ENCODE measurements at places on chromosomes 1 and 21.

DNA sequence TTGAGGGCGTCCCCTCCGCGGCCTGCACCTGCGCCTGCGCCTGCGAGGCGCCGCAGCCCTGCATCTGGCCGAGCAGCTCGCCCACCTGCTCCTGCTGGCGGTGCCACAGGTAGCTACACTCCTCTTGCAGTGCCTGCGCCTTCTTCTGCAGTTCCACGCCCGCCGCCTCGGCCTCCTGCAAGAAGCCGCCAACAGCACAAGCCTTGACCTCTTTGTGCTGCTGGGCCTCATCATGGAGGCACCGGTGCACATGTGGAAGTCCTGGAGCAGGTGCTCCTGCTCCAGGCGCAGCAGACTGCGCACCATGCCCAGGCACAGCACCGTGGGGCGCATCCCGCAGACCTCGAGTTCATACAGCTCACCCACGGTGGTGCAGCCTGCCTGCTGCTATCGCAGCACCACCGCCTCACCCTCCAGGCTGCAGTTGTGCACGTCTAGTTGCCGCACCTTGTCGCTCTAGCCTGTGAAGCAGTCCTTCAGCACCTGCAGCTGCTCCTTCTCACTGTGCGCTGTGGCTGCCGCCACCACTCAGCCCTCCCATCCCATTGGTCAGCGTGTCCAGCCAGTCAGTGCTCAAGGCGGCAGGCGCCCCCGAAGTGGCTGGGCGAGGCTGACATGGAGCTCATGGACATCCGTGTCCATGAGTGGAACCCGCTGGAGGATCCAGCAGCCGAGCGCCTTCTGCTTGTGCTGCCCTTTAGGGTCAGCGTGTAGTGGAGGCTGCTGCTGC lies 12.2 kb upstream of the CD2 start:
- DNase-seq = no peak

GRCh38 chr1:25517476-25518394 lies 25.7 kb upstream of the LDLRAP1 start:
- no peak for DNase-seq

DNA sequence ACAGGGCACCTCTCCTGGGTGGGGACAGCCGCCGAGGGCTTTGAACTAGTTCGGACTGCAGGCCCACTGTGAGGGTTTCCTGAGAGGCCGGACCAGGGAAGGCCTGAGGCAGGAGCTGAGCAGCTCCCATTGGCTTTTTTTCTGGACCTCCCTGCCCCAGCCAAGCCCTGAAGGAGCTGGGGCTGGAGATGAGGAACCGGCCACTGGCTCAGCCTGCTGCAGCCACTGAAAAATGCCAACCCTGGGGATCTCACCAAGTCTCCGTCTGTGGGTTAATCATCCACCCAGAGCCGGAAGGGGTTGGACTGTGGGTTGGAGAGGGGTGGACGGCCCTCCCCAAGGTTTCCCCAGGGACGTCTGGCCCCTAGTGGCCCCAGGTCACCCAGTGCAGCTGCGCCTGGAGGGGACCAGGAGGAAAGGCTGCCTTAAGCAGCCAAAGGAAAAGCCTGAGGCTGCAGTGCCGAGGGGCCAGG lies 2.5 kb downstream of the VWA1 start:
- DNase-seq = no peak

GRCh38 chr1:55480029-55480795 lies 265.0 kb upstream of the USP24 start:
- no peak for DNase-seq

GRCh38 chr1:109239409-109240068 lies 9.8 kb upstream of the CELSR2 start:
- DNase-seq = peak; percentile 76

DNA sequence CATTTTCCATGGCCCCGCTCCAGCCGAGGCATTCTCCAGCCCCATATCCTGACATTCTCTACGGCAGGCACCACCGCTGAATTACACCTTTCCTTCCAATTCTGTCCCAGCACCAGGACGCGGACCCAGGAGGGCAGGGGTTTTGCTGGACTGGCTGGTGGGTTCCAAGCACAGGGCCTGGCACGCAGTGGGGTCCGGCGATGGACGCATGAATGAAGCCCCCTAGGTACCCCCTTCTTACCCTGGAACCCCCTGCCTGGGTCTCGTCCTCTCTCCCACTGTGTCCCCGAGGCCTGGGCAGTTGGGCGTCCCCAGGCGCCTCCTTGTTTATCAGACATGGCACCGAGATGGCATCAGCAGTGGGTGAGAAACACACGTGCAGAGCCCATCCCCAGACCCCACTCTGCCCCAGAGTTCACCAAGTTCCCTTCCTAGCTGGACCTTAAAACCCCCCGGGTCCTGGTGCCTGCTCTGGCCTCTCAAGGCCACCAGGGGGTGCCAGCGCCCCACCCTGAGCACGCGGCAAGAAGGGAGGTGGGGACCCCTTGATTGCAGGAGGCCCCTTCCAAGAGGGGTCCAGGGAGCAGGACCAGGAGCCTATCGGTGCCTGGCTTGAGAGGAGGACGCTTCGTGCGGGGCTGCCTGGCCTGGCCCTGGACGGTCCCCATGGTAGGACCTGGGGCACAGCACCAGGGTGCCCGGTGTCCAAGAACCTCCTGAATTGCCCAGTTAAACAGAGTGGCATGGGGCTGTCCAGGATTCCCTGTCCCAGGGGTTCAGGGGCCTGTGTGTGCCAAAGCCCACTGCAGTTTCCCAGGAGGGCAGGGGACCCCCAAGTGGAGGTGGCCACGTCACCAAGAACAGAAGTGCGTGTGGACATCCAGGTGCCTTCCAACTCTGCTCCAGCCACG lies 46.1 kb downstream of the MEGF6 start:
- no peak for DNase-seq

DNA sequence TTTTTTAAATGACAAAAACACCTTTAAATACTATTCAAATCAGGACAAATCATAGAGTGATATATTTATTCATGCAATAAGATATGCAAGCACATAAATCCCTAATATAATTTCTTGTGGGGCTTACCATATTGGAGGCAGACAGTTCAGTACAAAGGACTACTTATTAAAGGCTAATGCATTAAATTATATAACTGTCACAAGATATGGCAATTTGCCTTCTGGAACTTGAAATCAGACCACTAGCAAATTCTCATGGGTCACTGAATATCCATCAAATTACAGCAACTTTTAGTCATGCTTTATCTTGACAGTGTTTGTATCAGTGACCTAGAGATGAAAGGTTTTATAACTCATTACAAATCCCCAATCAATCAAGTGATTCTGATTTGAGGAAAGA lies 54.1 kb upstream of the NCAM2 start:
- DNase-seq = no peak

DNA sequence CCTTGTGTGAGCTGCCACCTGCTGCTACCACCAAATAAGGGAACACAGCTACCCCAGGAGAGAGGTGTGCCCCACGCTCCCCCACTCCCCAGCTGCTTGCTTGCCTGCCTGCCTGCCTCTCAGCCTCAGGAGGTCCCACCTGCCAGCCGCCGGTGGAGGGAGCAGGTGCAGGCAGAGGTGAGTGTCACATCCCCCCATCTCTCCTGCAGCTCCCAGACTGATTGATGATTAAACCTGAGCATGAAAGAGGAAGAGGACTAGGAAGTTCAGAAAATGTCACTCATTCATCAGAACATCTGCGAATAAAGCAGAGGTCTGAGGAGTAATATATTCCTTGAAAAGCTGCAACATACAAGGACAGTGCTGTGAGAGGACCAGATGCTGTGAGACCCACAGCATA lies 58.6 kb upstream of the HIVEP3 start:
- DNase-seq = no peak

DNA sequence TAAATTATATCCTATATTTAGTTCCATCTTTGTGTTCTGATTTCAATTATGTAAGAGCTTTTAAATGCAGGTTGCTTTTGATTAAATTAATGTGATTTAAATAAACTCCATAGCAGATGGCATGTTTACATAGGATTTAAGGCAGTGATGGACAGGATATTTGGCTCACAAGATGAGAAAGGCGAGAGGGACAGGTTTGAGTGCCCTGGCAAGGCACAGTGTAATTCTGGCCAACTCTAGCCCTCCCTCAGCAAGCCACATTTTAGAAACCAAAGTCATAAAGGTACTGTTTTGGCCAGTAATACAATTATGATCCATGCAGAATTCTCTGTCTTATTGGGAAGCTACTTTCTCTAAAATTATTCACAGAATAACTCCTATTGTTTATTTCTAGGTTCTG lies 50.6 kb upstream of the C1orf146 start:
- DNase-seq = no peak

DNA sequence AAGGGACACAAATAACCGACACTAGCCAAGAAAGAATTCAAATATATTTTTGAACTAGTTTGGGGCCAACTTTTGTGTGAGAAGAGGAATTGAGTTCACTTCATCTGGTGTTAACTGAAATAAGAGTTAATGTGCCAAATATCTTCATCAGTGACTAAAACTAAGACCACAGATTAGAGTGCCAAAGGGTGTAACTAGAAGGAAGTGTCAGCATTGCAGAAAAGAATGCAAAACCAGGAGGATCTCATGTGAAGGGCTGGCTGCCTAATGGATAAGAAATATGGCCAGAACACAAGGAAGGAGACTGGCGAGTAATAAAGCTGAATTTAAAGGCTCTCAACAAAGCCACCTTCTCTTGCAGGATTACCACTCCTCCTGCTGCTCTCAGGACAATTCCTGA lies 61.8 kb upstream of the LRRC8D start:
- no peak for DNase-seq

GRCh38 chr1:24709791-24710441 lies 35.3 kb upstream of the CLIC4 start:
- DNase-seq = no peak

- peak; percentile 99 for DNase-seq
Measured at GRCh38 chr1:94648225-94649007, 106.9 kb upstream of the F3 start.

DNA sequence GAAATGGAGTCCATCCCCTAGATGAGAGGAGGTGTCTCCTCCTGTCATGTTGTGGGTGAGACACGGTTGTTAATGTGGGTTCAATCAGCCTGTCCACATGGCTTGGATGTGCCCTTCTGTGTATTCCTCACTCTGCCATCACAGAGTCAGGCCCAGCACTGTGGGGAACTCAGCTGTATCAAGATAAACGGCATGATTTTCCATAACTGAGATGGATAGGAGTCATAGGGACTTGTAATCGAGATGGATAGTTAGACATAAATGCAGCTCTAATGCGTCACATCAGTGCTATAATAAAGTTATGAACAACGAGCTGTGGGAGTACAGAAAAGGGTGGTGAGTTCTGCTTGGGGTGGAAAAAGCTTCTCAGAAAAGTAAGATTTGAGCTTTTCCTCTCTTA lies 152.9 kb downstream of the RWDD3 start:
- DNase-seq = no peak

DNA sequence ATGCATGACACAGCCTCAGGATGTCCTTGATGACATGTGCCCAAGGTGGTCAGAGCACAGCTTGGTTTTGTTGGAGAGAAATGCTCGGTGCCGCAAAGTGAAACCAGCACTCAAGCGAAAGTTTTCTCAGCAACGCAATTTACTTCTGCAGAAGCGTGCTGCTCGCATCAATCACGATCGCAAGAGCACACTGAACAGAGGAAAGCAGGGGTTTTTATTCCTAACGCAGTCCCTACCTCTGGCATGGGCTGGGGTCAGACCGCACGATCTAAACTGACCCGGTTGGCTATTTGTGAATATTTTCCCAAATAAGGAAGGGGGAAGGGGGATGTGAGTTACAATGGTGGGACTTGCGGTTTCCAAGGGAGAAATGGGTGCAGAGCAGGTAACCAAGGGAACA lies 809 bp upstream of the ZNF669 start:
- DNase-seq = no peak

GRCh38 chr1:28297826-28298225 lies 31.0 kb upstream of the MED18 start:
- no peak for DNase-seq

- DNase-seq = peak; percentile 88
Measured at GRCh38 chr21:45363921-45364467, 41.0 kb upstream of the COL18A1 start.

DNA sequence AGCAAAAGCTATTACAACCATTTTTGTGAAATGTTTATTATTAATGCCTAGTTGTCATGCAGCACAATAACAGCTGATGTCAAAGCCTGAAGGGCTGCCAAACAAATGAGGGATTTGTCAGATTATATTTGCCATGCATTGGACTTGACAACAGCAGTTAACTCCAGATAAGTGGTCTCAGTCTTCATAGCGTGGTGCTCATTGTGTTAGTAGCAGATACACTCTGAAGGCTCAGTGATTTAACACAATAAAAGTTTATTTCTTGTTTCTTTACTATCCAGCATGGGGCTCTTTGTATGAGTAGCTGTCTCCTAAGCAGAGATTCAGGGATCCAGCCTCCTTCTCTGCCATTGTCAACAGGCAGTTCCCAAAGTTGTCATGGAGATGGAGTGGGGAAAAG lies 76.0 kb upstream of the PTGFRN start:
- DNase-seq = no peak

GRCh38 chr1:47178654-47179016 lies 11.2 kb downstream of the PDZK1IP1 start:
- DNase-seq = peak; percentile 13

DNA sequence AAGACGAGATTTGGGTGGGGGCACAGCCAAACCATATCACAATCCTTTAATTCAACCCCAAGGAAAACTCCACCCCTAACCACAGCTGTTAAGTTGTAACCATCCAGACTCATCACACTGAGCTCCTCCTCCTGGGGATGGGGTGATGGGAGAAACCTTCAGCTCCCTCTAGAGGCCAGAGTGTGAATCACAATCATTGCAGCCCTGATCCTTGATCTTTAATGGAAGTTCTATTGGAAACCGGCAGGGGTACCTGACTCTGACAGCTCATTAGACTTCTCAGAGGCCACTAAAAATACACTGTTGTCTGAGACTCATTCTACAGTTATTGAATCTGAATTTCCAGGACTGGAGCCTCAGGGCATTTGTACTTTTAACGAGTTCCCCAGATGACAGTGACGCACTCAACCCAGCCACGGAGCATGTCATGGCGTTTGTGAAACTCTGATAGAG lies 127.2 kb downstream of the IGSF21 start:
- peak; percentile 41 for DNase-seq

DNA sequence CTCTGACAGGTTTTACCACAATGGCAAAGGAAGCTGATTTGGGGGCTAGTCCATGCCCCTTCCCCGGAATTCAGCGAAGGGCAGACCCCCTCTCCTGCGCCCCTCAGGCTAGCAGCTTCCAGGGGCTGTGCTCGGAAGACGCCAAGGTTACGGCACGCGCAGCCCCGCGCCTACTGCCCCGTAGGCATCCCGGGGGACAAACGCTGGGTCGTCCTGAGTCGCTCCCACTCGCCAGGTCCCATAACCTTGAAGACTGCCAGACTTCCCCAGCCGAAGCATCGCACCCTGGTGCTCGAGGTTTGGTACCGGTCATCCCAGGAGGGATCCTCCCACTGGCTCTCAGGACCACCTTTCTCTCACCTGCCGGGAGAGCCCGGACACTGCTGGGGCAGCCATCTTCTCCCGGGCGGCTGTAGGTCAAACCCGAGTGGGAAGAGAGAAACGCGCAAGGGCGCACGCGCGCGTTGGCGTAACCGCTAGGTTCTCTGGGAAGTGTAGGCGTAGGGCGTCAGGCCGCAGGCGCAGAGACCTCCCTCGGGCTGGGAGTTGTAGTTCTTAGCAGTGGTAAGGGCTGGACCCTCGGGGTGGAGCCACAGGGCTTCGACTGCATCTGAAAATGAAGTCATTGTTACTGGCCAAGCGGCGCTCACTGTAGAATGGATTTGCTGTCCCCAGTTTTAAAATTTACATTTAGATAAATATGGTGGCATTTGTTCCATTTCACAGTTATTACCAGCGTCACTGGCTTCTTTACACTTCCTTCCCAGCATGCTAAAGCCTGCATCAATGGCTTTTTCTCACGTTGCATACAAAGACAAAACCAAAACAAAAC lies at the start of gene ATP5PO:
TSS of gene ATP5PO (minus strand) at position 437 of the 832 bp plus-strand sequence. CDS start at position 396, 41 bp downstream.
- DNase-seq = peak; percentile 94

GRCh38 chr21:43368685-43369084 lies 58.2 kb downstream of the SIK1 start:
- no peak for DNase-seq

GRCh38 chr1:224502459-224503160 lies 68.0 kb upstream of the WDR26 start:
- DNase-seq = peak; percentile 46
